ENCODE measurements at places on chromosomes 4 and X. TPM values are rescaled to one million over a fixed set of nuclear protein-coding genes. Genes with fewer than 3 reads are reported as not detected.

DNA sequence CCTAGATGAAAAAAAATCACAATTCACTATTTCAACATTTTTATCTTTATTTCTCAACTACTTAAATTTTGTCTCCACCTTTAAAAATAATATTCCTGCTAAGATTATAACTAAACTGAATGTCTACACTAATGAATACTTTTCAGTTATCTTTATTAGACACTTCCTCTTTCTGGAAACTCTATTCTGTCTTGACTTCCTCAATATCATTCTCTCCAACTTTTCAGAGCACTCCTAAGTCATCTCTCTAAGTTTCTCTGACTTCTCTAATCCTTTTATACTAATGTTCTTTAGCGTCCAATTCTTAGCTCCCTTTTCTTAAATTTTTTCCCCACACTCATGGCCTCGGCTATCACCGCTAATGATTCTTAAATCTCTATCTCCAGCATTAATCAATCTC is 374.2 kb downstream of the FBXO8 start:
- no peak for DNase-seq

PGAM4 gene
- not detected for polyA plus RNA-seq

- DNase-seq = no peak
These were observed 270.8 kb downstream of the GRIA3 start for GRCh38 chrX:123454712-123455431.

DNA sequence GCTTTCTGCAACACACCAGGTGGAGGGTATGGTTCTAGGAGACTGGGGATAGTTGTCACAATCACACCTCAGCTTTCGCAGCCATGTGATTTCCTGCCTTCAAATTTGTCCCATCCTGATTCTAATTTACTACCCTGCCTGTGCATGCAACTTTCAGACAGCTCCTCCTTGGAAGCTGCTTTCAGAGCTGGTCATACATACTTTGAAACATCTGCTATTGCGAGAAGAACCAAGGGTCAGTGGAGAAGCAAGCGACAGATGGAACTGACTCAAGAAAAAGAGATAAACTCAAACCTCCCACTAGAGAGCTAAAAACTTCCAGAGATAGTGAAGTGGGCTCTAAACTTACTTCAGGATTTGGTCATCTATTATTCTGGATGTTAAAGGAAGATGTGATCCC is 381.7 kb upstream of the FGF13 start:
- no peak for DNase-seq

- no peak for DNase-seq
These were observed 62.4 kb downstream of the TRMT44 start for GRCh38 chr4:8502836-8503585.

MAGEA2 gene
- not detected for polyA plus RNA-seq

HMGN5 gene
- polyA plus RNA-seq = 40.1 TPM

HS3ST1 gene
- 2.3 TPM for polyA plus RNA-seq

DNA sequence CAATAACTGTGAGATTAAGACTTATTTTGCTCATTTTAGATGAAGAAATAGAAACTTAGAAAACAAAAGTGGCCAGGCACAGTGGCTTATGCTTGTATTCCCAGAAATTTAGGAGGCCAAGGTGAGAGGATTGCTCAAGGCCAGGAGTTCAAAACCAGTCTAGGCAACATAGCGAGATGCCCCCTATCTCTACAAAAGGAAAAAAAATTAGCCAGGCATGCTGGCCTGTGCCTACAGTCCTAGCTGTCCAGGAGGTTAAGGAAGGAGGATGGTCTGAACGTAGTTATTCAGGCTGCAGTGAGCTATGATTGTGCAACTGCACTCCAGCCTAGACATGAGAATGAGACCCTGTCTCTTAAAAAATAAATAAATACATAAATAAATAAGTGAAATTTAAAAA is 28.0 kb downstream of the APELA start:
- no peak for DNase-seq

GRCh38 chr4:107858158-107858742 is 33.5 kb downstream of the SGMS2 start:
- no peak for DNase-seq

DNA sequence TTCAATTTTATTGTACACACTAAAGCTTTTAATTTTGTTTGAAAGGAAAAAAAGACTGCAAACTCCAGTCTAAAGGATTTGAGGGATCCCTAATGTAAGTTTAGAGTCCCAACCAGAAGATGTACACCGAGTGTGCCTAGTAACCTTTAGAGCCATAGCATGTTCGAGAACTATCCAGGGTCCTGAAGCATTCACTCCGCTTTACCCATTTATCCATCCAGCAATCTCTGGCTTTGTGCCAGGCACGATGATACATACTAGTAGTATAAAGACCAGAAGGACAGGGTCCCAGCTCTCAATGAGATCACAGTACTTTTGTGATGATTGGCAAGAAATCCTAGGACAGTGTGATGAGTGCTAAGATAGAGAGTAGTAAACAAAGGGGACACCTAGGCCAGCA is 168.7 kb downstream of the STK32B start:
- DNase-seq = peak; percentile 14

DNA sequence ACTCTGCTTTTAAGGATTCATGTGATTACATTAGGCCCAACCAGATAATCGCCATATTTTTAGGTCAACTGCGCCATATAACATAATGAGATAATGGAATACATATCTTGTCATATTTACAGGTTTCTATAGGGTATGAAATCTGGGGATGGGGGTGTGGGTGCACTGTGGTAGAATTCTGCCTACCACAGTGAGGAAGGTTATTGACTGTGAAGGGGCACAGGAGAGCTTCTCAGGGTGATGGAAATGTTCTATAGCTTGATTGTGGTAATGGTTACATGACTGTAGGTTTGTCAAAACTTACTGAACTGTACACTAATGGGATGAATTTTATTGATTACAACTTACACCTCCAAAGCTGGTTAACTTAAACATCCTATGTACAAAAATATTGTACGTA is 15.9 kb downstream of the USP53 start:
- no peak for DNase-seq

- no peak for DNase-seq
These were observed 167.3 kb downstream of the SLIT2 start for GRCh38 chr4:20418861-20419451.

DNA sequence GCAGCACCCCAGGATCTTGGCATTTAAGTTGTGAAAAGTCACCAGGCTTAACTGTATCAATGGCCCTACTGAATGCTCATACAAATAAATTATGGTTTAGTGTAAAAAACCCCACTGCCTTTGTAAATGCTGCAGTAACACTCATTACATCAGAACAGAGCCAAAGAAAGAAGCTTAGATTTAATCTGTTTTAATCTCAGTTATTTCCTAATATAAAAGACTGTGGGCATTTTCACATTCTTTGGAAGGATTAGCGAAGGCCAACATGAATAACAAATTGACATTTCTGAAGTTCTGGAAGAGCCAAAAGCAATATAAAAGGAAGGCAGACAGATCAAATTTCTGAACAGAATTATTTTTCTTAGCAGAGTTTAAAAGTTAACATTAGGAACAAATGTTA is 140.0 kb upstream of the HCCS start:
- DNase-seq = no peak

All from left renal cortex interstitium (tissue), 4 donors.